ENCODE measurements at places on chromosomes 7 and 10.

- DNase-seq = no peak
Measured at GRCh38 chr10:15293862-15294842, 76.9 kb downstream of the FAM171A1 start.

- no peak for DNase-seq
Measured at GRCh38 chr10:63631991-63632390, 110.8 kb downstream of the REEP3 start.

DNA sequence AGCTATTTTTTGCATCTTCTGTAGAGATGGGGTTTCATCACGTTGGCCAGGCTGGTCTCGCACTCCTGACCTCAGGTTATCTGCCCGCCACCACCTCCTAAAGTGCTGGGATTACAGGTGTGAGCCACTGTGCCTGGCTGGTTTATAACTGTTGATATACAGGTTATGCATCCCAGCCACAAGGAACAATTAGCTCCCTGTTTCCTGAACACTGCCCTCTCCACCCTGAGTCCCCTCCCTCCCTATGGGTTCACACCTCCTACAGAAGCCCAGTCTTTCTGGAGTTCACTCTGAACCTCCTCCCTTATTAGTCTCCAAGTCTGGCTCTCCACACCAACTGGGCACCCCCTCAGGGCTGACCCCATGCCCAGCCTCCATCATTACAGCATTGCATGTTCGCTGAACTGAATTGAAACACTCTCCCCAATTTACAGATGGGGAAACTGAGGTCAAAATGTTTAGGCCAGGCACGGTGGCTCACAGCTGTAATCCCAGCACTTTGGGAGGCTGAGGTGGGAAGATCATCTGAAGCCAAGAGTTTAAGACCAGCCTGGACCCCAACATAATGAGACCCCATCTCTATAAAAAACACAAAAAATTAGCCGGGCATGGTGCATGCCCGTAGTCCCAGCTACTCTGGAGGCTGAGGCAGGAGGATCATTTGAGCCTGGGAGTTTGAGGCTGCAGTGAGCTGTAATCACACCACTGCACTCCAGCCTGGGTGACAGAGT is 1.7 kb upstream of the CLIP2 start:
- no peak for DNase-seq

- DNase-seq = no peak
Measured at GRCh38 chr7:145978769-145979168, 137.8 kb upstream of the CNTNAP2 start.

DNA sequence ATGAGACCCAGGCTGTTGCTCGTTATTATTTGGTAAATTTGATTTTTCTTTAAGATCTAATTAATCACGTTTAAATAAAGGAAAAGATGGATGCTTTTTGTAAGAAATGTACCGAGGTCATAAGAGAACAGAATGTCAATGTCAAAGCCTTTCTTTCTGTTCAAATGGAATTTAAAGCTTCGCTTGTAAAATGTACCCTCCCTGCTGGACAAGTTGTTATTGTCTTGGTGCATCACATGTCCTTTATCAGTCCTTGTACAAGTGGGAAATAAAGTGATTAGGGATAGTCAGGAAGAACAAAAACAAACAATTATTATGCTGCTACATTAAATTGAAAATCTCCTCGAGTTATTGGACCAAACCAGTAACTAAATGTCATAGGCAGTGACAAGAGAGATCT is 363.2 kb downstream of the PHTF2 start:
- DNase-seq = no peak

- DNase-seq = no peak
Measured at GRCh38 chr10:7449063-7449695, 38.3 kb upstream of the SFMBT2 start.

- DNase-seq = no peak
Measured at GRCh38 chr7:22668971-22669401, 58.0 kb upstream of the IL6 start.

- no peak for DNase-seq
Measured at GRCh38 chr10:75470901-75471300, 39.5 kb downstream of the LRMDA start.

GRCh38 chr7:39088730-39089593 is 111.3 kb downstream of the POU6F2 start:
- DNase-seq = no peak

GRCh38 chr7:104922182-104923009 is 91.6 kb upstream of the KMT2E start:
- no peak for DNase-seq

- DNase-seq = no peak
Measured at GRCh38 chr10:53379956-53380355, 607.4 kb upstream of the MBL2 start.

- no peak for DNase-seq
Measured at GRCh38 chr7:1632506-1632905, 37.6 kb upstream of the ELFN1 start.

- no peak for DNase-seq
Measured at GRCh38 chr7:20959281-20959680, 172.6 kb upstream of the SP8 start.

- no peak for DNase-seq
Measured at GRCh38 chr10:11113156-11113555, 95.5 kb downstream of the CELF2 start.

DNA sequence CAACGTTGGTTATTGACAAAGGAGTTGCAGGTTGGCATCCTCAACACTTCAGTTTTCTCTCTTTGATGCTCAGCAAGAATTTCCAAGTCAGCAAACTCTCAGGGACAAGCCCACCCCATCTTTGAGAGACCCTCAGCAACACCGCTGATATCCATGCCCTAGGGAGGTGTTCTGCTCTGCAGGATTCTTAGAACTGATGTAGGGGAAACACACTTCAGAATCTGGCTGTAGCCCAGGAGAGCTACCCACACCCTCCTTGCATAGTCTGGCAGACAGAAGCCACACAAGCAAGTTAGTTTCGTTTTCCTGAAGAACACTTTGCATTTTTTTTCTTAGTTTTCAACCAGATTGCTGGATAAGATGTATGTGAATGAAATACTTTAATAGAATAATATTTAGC is 822 bp downstream of the SAMD9L start:
- DNase-seq = peak; percentile 16

- no peak for DNase-seq
Measured at GRCh38 chr7:80916770-80917741, 1.8 kb downstream of the SEMA3C start.

DNA sequence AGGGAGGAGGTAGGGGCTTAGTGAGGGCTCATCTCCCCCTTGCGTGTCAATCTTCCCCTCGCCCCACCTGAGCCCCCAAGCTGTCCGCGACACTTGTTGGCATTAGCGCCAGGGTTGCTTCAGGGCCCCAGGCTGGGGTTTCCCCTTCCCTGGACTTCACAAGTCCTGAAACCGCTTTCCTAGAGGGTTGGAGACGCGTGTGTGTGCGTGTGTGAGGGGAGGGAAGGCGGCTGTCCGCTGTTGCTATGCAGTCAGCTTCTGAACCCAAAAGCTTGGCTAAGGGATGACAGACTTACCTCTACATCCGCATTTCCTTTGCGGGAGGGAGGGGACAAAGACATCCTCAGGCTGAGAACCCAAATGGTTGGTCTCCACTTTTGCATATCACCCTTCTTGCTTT is 803 bp downstream of the GOLGA7B start:
- DNase-seq = no peak

- DNase-seq = peak; percentile 25
Measured at GRCh38 chr10:35517431-35518181, 87.5 kb upstream of the GJD4 start.

- DNase-seq = no peak
Measured at GRCh38 chr7:87322912-87323311, 22.6 kb upstream of the CROT start.

- no peak for DNase-seq
Measured at GRCh38 chr10:13268841-13269240, 31.0 kb downstream of the PHYH start.

DNA sequence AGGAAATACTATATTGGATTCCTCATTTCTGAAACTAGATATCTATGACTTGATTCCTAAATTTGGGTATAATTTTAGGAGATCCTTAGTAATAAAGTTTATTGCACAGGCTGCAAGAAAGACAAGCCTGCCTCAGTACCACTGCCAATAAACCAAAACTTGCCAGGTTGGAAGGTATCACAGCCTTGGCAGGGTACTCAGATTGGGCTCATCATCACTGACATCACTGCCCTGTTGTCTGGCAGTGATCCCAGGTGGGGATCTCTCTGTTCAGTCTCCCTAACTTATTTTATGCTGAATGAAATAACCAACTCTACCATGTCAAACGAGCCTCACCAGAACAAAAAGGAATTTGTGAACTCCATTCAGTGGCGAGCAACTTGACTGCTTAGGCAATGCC is 18.8 kb downstream of the FIGNL1 start:
- DNase-seq = no peak

DNA sequence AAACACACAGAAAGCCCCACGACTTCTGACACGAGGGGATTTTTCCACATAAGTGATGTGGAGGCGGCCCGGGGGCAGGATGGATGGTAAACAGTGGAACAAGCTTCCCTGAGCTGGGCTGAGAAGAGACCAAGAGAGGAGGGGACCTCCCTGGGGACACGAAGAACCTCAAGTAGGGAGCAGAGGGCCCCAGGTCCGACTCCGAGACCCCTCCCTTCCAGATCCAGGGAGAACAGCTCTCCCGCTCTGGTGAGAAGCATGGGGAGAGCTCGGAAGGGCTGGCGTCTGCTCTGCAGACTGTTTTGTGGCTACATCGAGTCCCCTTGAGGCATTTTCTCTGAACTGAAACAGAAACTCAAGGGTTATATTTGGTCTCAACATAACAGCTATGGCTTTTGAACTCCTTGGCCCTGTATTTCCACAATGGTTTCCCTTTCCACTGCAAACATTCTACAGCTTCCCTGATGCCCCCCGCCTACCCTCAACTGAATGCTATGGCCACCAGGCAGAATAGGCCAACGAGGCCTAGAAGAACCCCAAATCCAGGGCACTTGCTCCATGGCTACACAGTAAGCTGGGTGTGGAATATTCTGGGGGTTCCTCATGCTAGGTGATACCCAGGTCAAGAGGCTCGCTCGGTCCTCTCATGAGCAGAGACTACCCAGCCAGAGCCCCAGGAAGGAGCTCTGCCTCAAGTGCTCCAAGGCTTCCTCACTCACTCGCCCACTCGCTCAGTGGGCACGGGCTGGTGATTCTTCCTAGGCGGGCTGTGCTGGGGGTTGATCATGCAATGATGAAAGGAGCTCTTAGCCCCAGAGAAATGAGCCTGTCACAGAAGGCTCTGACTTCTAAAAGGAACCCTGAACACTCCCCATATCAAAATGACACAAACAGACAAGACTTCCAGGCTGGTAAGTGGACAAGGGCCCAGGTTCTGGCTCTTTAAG is 47.5 kb downstream of the FAM53B start:
- DNase-seq = no peak

- no peak for DNase-seq
Measured at GRCh38 chr7:142328551-142328950, 70.7 kb upstream of the PRSS58 start.

GRCh38 chr10:74810087-74810486 is 16.3 kb upstream of the KAT6B start:
- DNase-seq = no peak

GRCh38 chr10:123379156-123379555 is 225.0 kb downstream of the BUB3 start:
- no peak for DNase-seq

DNA sequence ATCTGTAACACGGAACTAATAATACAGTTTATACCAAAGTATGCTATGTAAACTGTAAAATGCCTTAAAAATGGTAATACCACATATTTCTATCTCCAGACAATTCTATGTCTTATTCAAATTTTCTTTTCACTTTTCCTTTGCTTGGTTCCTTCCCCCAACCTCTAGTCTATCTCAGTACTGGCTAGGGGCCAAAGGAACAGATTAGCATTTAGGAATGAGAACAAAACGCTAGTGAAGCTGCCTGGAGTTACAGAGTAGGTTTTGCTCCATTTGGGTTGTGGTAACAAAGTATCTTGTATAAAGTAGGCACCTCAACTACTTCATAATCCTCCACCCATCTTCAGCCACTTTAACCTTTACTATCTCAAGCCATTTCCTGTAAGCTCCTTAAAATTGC is 94.1 kb downstream of the HBP1 start:
- no peak for DNase-seq

GRCh38 chr10:99403674-99404073 is 26.8 kb downstream of the GOT1 start:
- no peak for DNase-seq

DNA sequence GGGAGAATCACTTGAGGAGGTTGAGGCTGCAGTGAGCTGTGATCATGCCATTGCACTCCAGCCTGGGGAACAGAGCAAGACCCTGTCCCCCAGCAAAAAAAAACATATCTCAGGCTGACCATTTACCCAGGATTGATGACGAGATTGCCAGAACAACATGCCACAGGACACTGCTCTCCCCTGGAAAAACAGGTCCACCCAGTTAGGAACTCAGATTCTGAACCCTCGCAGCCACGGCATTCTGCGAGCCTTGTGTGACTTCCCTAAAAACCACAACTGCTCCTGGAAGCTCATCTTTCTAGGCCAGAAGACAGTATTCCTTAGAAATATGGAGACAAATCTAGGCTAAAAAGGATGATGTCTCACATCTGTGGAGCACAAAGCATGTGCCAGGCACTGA is 42.1 kb upstream of the SH2B2 start:
- no peak for DNase-seq

DNA sequence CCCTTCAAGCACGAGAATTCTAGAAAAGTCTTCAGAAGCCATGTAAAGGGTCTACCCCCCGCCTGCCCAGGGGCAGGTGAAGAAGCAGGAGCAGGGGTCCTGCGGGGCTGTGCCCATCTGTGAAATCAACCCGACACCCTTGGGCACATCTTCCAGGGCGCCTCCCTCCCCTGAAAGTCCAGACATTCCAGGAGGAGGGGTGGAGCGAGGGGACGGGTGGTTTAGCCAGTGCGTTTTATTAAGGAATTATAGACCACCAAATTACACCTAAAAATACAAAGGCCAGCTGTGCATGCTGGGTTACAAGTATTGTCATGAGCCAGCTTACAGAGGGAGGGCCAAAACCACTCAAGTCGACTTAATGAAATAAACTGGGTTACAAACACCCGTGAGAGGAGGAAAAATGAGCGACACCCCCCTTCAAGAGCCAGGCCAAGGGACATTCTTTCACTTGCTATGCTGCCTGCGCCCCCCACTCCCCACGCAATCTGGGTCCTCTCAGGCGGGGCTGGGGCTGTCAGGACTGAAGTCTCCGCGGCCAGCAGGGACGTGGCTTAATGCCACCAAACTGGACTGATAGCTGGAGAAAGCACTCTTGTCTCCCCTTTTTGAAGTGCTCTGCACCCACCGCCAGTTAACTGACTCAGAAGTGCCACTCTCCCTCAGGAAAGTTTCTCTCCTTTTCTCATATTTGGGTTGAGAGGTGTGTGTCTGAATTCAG is 360.3 kb downstream of the FRMD4A start:
- DNase-seq = no peak

DNA sequence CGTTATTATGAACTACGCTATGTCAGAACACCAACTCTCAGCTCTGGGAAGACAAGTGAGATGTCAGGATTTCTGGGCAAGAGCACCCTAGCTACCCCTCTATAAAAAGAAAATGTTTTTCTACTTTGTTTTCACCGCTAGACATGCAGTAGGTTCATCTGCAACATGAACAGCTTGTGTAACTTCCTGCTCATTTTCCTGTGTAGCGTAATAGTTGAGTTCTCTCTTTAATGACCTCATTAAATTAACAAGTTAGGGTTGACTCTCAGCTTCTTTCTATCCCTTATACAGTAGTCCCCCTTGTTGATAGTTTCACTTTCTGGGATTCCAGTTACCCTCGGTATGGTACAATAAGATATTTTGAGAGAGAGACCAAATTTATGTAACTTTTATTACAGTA is 329.4 kb upstream of the ZNF32 start:
- DNase-seq = no peak

- no peak for DNase-seq
Measured at GRCh38 chr10:124340033-124340760, 78.5 kb downstream of the OAT start.

Measured in uterus (tissue), 4 donors.